ENCODE measurements at places on chromosomes 5 and 9.

- DNase-seq: no peak
Observed at GRCh38 chr9:846852-847251, 5.4 kb downstream of the DMRT1 start.

GRCh38 chr5:52466113-52466512 lies 321.6 kb upstream of the ITGA1 start:
- DNase-seq: no peak

GRCh38 chr5:72328172-72328571 lies 8.0 kb downstream of the PTCD2 start:
- DNase-seq: no peak

GRCh38 chr9:122346478-122347347 lies 24.1 kb upstream of the PTGS1 start:
- DNase-seq: peak; percentile 46

DNA sequence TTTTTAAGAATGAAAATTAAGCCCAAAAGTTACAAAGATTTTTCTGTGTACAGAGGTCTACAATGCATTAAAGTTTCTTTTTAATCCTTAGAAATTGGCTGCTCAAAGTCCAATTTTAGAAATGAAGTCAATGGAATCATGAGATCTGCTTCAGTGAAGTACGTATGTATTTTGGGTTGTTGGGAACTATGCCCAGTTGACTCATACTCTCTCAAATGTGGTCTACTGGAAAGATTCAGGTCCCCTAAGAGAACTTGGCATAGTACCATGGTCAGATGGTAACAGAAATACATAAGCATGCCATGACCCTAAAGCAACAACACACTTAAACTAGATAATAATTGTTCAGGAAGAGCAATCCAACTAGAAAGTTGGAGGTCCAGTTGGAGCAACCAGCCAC lies 23.0 kb downstream of the FBLL1 start:
- no peak for DNase-seq

DNA sequence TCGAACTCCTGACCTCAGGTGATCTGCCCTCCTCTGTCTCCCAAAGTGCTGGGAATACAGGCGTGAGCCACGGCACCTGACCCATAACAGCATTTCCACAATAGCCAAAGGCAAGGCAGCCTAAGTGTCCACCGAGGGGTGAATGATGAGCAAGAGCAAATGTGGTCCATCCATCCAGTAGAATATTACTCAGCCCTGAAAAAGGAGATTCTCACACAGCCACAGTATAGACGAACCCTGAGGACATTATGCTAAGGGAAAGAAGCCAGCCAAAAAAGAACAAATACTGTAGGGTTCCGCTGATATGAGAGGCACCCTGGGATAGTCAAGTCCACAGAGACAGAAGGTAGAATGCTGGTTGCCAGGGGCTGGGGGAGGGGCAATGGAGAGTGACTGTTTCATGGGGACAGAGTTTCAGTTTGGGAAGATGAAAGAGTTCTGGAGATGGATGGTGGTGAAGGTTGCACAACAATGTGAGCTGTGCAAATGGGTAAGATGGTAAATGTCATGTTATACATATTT lies 7.0 kb downstream of the LAMC3 start:
- DNase-seq: no peak

DNA sequence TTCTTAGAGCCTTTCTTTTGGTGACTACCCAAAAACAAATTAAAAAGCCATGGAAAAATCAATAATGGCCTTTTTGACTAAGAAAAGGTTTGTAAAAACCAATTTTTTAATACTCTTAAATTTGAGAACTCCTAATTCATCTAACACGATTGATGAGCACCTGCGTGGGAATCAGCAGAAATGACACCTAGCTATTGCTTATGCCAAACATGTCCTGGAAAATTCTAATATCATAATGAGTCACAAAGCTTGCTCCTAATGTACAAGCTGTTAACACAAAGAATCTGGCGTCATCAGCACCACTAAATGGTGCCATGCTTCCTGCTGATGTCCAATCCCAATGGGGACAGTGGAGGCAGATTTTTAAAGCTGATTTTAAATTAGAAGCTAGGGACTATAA lies 146.2 kb upstream of the LRRTM2 start:
- no peak for DNase-seq

GRCh38 chr5:149421834-149422233 lies 42.7 kb upstream of the IL17B start:
- no peak for DNase-seq

DNA sequence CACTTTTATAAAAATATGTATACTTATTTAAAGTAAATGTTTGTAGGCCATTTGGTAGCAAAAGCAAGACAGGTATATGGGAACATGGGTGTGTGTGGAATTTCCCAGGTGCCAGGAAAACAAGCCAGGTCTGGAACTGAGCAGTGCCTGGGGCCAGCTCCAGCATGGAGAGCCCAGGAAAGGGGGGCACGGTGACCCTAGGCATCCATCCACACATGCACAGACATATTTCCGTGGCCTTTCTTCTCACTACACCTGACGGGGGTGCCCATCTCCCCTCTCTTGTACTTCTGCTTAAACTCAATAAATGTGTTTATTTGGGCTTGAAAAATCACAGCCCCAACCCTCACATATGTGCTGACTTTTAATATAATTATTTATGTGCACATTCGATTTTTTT lies 31.2 kb upstream of the CXCL14 start:
- DNase-seq: peak; percentile 19

GRCh38 chr5:151499501-151500035 lies 52.2 kb downstream of the SLC36A1 start:
- DNase-seq: no peak

- no peak for DNase-seq
Observed at GRCh38 chr9:73270967-73271721, 119.5 kb downstream of the ANXA1 start.

- no peak for DNase-seq
Observed at GRCh38 chr9:124423591-124423990, 8.3 kb upstream of the PSMB7 start.

- no peak for DNase-seq
Observed at GRCh38 chr5:157972579-157972978, 113.6 kb upstream of the CLINT1 start.

GRCh38 chr9:97744710-97745708 lies 47.9 kb upstream of the XPA start:
- no peak for DNase-seq

GRCh38 chr9:115164511-115164974 lies 46.6 kb upstream of the TNC start:
- DNase-seq: no peak

GRCh38 chr9:129143031-129143927 lies 32.1 kb downstream of the PTPA start:
- peak; percentile 85 for DNase-seq

DNA sequence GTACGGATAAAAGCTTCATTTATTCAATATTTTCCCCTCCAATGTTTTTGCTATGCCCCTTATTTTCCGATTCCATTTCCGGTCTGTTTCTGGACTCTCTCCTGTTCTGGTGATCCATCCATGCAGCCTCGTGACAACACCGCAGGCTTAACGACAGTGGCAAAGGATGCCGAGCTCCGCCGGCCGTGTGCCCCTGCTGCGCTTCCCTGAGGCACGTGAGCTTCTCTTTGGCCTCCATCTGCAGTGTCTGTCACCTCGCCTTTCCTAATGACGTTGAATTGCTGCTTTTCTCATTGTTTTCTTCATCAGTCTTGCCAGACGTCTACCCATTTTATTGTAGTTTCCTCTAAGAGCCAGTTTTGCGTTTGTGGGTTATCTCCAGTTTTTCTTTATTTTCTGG lies 28.7 kb downstream of the SURF6 start:
- DNase-seq: no peak

DNA sequence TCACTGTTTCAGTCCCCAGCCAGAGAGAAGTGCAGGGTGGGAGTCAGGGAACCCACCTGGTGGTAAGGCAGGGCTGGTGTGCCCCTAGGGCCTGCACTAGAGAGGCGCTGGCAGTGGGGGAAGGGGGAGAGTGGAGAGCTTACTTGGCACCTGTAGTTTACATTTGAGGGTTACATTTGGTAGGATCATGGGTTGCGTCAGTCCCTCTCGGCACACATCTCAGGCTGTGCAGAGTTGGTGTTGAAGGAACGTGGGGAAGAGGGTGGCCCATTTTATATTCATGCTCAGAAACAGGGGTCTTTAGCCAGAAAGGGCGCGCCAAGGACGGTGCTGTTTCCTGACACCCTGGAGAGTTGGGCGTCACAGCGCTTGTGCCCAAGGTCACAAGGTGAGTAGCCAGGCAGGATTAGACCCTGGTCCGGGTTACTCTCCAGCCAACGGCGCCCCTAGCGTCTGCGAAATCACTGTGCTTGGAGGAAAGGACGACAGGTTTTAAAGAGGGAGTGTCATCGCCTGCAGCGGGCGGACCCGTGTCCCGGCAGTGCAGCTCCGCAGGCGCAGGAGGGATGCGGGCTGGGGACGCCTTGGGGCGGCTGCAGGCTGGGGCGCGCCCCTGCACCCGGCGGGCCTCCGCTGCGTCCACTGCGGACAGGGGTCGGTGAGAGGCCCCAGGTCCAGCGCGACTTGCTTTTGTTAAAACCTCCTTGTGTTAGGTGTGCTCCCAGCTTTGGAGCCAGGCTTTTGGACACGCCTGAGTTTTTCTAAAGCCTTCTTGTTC lies 272.6 kb downstream of the FANCC start:
- no peak for DNase-seq

- no peak for DNase-seq
Observed at GRCh38 chr9:128145951-128146351, 3.3 kb upstream of the LCN2 start.

- DNase-seq: no peak
Observed at GRCh38 chr9:121286973-121287741, 19.2 kb downstream of the GSN start.

DNA sequence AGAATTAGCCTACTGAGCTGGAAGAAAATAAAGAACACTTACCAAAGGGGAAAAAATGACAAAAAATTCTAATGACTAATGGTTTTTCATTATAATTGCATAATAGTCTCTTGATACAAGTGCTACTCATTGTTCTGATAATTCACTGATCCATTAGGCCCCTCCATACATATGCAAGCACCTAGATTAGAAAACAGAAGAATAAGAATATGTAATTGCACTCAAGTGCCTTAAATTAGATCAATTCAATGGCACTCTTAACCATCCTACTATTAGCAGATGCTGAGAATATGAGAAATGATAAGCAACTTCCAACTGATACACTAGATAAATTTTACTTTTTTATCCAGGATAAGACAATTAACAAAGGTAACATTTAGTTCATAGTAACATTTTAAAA lies 440.9 kb upstream of the C9orf72 start:
- no peak for DNase-seq

GRCh38 chr5:171724468-171725204 lies 61.0 kb upstream of the SMIM23 start:
- DNase-seq: peak; percentile 19

- DNase-seq: no peak
Observed at GRCh38 chr5:145941096-145941447, 4.7 kb downstream of the SH3RF2 start.

- no peak for DNase-seq
Observed at GRCh38 chr9:85332487-85332886, 409.3 kb downstream of the AGTPBP1 start.

DNA sequence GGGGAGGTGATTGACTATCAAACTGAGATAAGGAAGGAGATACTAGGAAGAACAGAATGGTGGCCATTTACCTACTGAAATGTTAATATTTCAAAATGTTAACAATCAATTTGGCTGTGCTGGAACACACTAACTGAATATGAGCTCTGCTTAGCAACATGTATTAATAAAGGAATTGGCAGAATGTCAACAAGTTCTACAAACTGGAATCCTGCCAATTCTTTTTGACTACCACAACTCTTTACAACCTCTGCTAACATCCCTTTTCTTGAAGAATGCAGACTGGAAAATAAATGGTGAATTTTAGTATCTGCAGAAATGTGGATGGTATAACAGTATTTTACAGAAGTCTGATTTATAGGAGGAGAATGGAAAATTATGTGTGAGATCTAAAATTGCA lies 446.4 kb downstream of the ISL1 start:
- no peak for DNase-seq

GRCh38 chr9:90198956-90199355 lies 443.7 kb downstream of the DIRAS2 start:
- no peak for DNase-seq

GRCh38 chr5:152938630-152939029 lies 533.6 kb upstream of the NMUR2 start:
- no peak for DNase-seq

GRCh38 chr9:4530375-4530774 lies 40.1 kb downstream of the SLC1A1 start:
- DNase-seq: no peak

- no peak for DNase-seq
Observed at GRCh38 chr9:9499546-9499945, 1113.3 kb downstream of the PTPRD start.

DNA sequence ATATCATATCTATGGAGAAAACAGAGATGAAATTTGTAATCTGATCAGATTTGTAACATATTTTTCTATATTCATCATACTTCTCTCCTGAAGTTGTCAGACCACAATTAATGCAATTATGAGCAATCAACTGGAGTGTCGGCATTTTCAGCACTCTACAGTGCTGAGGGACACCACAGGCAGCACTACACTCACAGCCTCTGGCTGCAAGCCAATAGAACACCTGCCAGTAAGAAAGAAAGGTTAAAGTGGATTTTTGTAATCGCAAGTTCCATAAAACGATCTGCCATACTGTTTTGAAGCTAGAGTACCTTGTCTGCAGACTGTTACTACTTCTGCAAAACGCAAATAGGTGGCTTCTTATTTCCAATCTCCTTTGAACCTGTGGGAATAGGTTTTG lies 147.6 kb downstream of the ADAMTS6 start:
- no peak for DNase-seq

DNA sequence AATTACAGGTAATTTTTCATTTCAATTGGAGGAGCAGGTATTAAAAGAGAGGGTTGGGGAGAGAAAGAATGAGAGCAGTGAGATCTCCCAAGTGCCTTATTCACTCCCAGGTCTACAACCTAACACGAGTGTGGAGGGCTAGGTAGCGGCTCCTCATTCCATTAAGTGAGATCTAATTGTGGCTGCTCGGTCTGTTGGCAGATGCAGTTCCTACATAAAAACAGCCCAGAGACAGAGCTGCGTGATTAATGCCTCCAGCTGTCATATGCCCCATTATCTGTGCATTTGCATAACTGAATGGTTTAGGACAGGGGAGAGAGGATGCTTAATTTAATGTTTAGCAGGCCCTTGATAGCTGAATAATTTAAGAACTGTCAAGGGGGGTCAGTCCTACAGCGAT lies 100.5 kb downstream of the PSAT1 start:
- DNase-seq: no peak

DNA sequence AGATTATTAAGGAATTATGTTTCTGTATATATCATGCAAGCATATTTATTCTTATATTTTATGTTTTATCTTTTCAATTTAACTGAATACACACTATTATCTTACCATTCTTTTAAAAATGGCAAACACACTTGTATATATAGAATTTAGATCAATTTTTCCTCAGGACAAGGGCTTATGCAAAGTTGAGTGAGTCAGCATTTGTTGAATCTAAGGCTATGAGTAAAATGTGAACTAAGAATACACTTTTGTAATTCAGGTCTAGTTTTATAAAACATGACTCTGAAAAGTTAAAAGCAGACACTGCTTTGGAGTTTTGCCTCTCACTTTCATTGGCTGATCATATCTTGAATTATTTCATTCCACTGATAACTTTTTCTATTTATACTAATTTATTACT lies 127.8 kb downstream of the FOCAD start:
- no peak for DNase-seq

- DNase-seq: no peak
Observed at GRCh38 chr5:151660616-151661495, 25.9 kb downstream of the SPARC start.

- DNase-seq: no peak
Observed at GRCh38 chr5:151174612-151175101, 17.1 kb upstream of the ANXA6 start.
